Head of caudate nucleus (tissue), 42 donors: ENCODE measurements at places on chromosomes 3 and 15.

DNA sequence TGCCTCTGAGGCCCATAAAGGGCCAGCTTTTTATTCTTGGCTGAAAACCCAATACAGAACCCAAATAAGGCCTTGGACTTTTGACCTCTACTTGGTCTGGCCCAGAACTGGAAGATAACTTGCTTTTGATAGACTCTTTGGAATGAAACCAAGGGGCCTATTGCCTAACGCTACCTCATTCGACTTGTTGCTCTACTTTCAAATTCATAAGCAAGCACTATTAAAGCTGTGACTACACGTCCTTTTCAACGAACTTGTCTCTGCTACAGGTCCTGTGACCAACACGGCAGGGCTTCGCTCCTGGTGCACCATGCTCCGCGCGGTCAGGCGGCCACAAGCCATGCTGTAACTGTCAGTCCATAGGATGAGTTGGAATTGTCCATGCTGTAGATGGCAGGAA, 385.4 kb downstream of the MFSD1 start:
- DNase-seq = no peak

DNA sequence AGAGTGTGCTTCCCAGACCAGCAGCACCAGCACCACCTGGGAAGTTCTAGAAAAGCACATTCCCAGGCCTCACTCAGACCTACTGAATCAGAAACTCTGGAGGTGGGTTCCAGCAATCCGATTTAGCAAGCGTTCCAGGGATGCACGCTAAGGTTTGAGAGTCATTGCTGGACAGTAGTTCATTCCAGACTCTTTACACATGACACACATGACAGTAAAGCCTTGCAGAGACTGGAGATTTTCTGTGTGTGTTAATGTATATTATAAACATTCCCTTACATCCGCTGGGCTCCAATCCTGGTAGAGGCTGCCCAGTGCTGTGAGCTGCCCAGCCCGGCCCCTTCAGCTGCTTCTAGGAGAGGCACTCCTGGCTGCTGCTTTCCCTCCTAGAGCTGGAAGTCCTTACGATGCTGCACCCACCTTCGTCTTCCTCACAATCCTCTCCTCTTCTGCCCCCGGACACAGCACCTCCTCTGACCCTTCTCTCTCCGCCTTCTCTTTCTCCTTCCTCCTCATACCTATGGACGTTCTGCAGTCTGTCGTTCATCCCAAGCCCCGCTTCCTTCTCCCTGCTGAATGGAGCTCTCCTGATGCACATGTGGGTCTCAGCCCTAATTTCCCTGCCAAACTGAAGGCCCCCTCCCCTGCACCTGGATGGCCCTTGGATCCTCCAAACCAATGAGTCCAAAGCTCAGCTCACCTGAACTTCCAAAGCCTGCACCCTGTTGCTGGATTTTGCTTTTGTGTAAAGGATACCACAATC, 44.4 kb downstream of the ITGA11 start:
- no peak for DNase-seq

DNA sequence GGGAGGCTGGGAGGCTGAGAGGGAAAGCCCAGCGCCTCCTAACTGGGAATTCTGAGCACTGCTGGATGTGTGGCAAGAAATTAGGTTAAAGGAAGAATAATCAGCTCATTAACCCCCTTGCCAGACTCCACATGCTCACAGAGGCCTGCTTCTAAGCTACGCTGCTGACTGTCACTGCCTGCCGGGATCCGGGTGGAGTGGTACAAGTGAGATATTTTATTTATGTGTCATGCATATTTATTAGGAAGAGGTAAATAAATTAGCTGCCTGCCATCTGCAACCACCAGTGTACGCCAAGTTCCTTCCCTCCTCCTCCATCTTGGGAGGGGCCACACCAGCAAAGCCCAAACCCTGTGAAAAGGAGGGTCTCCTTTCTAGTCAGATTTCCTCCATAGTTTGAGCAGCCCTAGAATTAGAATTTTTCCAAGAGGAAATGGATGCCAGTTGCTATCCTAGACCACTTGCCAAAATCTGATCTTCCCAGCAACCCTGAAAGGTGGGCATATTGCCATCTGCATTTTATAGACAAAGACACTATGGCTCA, 43.5 kb upstream of the GRIP2 start:
- no peak for DNase-seq

- no peak for DNase-seq
These were observed 35.5 kb upstream of the TM4SF4 start for GRCh38 chr3:149438981-149439380.

DNA sequence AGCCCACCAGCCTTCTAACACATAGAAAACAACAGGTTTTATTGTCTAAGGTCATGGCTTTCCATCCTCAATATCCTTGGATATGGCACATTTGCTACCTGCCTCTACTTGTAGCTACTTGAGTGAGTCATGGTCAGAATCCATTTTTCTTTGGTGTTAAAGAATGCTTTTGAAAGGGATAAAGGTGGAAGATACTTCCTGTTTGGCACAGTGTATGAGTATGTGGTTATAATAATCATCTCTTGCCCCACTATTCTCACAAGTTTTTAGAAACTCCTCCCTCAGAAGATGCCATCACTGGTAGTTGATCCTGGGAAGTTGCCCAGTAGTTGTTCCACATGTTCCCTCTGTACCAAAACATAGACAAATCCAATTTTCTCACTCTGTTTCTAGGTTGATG, 508.6 kb upstream of the IL12A start:
- DNase-seq = no peak

DNA sequence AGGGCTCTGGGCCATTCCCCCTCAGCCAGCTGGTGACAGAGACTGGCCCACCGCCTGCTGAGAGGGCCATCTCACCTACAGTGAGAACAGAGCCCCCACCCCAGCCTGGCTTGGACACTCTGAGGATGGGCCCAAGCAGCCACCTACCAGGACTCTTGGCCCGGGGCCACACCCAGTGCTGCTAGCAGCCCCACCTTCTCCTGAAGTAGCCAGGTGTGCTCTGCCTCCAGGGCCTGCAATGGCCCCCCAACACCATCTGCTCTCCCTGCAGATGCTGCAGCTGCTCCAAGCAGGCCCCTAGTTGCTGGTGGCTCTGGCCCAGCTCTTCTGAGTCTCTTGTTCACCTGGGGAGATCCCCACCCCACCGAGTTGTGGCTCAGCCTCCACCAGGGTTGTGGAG, 6.8 kb upstream of the CLK3 start:
- no peak for DNase-seq
